ENCODE measurements at places on chromosomes 3 and 15.

DNA sequence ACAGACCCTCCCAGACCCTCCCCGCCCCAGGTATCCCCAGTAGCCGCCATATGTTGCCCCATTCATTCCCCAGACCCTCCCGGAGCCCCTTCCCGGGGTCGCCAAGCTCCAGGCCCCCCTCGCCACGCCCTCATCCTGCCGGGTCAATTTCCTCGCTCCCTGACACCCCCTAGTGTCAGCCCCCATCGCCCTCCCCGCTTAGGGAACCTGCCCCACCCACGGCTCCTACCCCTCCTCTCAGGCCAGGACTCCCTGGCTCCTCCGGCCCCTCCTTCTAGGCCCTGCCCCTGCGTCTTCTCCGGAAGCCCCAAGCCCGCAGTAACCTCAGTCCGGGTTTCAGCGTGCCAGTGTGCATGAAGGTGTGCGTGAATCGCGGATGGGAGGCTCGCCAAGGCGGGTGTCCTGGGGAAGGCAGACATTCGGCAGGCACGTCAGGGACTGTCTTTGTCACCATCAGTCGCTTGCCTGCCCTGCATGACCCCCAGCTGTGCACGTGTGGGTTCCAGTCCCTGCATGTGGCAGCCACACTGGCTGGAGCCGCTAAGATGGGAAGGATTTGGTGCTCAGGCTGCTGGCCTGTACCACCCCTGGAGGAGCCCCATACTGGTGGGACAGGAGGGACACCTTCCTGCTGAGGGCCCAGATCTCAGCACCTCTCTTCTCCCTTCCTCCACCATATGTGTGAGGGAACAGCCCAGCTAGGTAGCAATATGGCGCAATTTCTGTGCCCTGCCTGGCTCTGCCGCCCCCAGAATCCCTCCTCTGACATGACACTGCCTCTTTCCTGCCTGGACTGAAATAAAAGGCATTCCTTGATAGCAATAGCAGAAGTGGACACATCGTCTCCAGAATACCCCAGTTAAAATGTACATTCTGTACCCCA is 693 bp downstream of the DISP2 start:
- peak overlapping the region; percentile 48 for H3K4me3 ChIP-seq
- DNase-seq = no peak
- H3K27ac ChIP-seq = no peak overlapping the region
- H3K36me3 ChIP-seq = peaks cover 12% of the 10 kb centered on the region
- peaks cover 37% of the 10 kb centered on the region for H3K4me1 ChIP-seq

- no peak overlapping the region for H3K4me3 ChIP-seq
- no peaks in the 10 kb centered on the region for H3K4me1 ChIP-seq
- no peak for DNase-seq
- H3K36me3 ChIP-seq = no peaks in the 10 kb centered on the region
Measured at GRCh38 chr3:98599647-98600411, 6.4 kb upstream of the CPOX start.

GRCh38 chr15:99467853-99468464 is 97.8 kb upstream of the MEF2A start:
- no peak for DNase-seq
- H3K27ac ChIP-seq = no peak overlapping the region
- no peak overlapping the region for H3K4me3 ChIP-seq
- no peaks in the 10 kb centered on the region for H3K27me3 ChIP-seq

DNA sequence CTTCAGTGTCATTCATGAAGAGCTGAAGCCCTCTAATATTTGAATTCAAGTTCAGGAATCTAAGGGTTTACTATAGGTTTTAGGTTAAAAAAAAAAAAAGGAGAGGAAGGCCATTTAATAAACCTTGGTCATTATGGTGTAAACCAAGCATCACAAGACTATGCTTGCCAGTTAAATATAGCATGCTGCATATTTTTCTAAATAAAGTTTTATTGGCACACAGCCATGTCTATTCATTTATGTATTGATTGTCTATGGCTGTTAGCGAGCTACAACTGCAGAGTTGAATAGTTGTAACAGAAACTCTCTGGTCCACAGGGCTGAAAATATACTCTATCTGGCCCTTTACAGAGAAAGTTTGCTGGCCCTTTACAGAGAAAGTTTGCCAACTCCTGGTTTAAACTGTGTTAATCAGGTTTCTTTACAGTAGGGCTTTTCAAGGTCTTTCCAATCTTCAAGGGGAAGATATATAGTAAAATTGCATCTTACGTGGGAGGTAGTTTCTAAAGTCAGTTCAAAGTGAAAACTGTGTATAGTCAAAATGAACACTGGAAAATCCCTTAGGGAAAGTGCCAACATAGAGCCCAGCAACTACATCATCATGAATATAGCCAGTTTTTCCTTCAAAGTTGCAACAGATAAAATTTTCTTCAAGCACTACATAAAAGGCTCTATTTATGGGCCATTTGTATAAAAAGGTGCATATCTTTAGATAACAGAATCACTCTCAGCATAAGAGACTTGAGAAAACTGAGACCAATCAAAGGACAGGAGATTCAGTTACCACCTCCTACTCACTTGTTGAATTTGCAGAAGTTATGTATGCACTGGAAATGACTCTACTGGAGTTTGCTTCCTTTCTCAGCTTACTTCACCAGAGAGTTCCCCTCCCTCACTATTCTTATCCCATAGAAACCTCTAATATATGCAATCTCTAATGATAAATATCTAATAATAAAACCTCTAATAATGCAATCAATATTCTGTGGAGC is 49.7 kb upstream of the FRMD4B start:
- H3K4me1 ChIP-seq = peaks cover 3% of the 10 kb centered on the region
- H3K27ac ChIP-seq = no peak overlapping the region
- no peaks in the 10 kb centered on the region for H3K27me3 ChIP-seq
- H3K36me3 ChIP-seq = no peaks in the 10 kb centered on the region
- no peak overlapping the region for H3K4me3 ChIP-seq
- DNase-seq = no peak

All from spinal cord (tissue), 10 donors.